Naive thymus-derived CD4-positive, alpha-beta T cell (primary cell): ENCODE measurements at places on chromosomes 1 and 21.

DNA sequence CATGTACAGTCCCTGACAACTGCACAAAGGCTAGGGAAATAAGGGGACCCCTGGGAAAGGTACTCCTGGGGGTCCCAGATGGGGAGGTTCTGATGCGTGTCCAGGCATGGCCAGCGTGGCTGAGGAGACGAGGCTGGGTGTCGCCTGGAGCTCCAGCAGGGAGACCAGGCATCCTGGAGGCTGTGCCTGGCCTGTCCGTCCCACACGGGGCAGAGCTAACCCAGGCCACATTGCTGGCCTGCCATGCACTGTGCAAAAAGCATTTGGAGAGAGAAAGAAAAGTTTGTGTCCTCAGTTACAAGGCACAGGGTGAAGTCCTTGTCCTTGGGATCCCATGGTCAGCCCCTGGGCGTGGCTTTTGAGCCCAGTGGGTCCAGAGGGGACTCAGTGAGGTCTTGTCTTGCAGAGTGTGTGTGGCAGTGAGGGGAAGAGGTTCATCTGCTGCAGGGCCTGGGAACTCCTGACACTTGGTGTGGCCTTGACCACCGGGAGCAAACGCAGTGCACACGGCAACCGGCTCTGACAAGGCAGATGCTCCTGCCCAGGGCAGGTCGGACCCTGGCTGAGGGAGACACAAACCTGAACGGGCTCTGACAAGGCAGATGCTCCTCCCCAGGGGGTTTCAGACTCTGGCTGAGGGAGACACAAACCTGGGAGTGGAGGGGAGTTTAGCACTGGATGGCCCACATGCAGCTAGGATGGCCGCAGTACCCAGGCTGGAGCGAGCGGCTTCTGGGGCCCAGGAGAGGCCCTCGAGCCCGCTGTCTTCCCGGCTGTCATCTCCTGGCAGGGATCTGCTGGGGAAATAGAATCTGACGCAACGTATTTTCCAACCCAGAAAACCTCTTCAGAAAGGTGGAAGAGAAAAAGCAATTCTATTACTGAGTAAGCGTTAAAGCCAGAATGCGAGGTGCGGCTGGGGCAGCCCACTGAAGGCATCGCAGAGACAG is 37.3 kb upstream of the COL18A1 start:
- no peak for DNase-seq

- DNase-seq = no peak
Measured at GRCh38 chr1:109371341-109371739, 26.4 kb downstream of the SORT1 start.

GRCh38 chr1:212482637-212483441 is 50.1 kb downstream of the NENF start:
- DNase-seq = no peak

DNA sequence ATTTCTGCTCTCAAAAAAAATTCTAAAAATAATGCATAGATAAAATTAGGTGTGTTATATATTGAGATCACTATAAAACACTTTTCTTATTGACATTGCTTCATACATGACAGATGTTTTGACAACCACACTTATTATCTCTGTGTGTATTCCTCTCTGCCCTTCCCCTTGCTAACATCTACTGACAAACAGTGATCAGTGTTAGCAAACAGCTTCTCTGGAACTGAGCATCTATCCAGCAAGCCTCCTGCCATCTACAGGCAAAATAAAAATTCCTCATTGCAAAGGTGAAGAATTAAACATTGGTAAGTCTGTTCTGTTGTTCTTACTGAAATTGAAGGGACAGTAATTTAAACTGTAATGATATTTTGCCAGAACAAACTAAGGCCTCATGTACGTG is 2153.9 kb downstream of the NCAM2 start:
- no peak for DNase-seq

- DNase-seq = no peak
Measured at GRCh38 chr1:219805191-219805590, 123.2 kb downstream of the SLC30A10 start.

- no peak for DNase-seq
Measured at GRCh38 chr1:67162954-67163353, 3.3 kb upstream of the IL23R start.

DNA sequence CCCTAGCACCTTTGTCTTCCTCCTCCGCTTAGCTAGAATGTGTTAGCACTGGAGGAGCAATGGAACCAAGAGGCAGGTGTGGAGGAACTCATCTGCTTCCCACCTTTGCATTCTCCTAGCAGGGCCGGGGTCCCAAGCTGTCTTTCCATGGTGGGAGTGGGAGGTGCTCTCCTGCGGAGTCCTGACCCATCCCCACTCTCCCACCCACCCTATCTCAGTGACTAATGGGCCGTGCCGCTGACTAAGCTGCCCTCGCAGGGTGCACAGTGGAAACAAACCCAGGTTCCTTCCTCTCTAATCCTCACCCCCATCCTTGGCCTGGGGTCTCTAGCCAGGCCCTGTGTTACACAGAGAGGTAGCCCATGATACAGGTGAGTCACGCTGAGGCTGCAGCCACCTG is 177.5 kb downstream of the HIVEP3 start:
- DNase-seq = no peak

- DNase-seq = no peak
Measured at GRCh38 chr1:82153272-82153629, 352.5 kb downstream of the ADGRL2 start.

- DNase-seq = no peak
Measured at GRCh38 chr1:204598319-204598969, 82.2 kb downstream of the MDM4 start.

DNA sequence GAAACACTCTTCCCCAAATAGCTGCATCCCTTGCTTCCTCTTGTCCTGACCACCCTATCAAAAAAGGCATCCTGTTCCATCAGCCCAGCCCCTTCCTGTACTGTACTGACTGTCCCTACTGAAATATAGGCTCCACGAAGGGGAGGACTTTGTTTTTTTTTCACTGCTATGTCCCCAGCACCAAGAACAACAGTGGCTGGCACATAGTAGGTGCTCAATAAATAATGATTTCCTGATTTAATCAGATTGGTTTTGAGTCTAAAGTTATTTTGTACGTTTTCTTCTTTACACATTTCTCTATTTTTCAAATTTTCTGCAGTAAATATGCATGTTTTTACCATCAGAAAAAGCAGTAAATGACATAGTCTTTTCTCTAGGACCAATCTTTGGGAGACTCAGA is 73.9 kb downstream of the CD58 start:
- no peak for DNase-seq

DNA sequence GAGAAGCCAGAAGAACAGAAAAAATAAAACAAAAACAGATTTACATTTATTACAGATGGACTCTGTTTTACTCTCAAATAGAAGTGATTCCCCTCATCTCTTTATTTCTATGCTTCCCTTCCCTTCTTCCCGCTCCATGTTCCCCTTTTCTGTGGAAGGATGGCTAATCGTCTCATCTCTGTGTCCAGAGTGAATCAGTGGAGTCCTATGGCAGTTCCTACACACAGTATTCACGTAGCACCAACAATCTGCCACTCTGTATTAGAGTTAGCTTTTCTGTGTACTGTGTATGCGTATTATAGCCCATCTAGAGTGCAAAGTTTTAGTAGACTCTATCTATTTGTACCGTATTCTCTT is 6.8 kb upstream of the ERO1B start:
- DNase-seq = no peak

- peak; percentile 50 for DNase-seq
Measured at GRCh38 chr1:43367026-43367903, 546 bp downstream of the ELOVL1 start.

DNA sequence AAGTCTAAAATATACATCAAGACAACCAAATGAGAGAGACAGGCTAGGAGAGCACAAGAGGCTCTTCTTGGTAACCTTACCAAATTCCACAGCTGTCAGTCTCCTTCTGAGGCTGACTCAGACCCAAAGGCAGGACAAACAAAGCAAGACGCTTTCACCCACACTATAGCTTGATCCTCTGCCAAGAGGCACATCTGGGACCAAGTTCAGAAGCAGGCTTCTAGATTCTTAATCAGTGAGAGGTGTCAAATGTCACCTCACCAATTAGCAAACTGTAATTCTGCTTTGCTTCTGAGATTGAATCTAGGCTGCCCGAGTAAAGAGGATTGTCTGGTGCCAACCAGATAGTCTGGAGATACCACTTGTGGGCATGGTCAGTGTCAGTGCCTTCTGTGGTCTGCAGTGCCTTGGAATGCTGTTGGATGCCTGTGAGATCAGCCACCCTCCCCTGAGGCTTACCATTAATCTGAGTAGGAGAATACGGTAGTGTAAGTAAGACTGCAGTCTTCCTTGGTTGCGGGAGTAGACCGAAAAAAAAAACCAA is 151.0 kb downstream of the FMN2 start:
- no peak for DNase-seq

GRCh38 chr1:212666116-212666775 is 33.4 kb downstream of the BATF3 start:
- no peak for DNase-seq

- no peak for DNase-seq
Measured at GRCh38 chr1:108072776-108073175, 107.8 kb upstream of the VAV3 start.

- DNase-seq = no peak
Measured at GRCh38 chr1:54610048-54610447, 13.3 kb downstream of the FAM151A start.
